ENCODE measurements at places on chromosomes 11 and 22.
A peak's percentile ranks its signal among the peaks of the same experiment; 100 is the strongest.

GRCh38 chr11:48014917-48015316, 34.6 kb downstream of the PTPRJ start:
- peak; percentile 79 for DNase-seq

DNA sequence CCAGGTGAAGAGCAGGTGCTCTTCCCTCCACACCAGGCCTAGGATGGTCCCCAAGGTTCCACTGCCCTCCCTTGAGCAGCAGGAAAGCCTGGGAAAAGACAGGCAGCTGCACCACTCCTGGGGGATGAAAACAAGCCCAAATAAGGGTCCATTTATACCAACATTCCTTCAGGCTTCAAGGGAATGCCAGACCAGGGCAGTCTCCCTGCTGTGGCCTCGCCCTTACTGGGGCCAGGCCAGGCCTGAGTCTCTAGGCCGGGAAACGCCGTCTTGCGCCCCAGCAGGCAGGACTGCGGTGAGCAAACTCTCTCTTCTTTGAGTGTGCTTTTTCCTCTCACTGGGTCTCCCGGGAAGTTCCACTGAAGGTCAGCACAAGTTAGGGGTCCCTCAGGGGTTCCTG, 443.5 kb downstream of the SOX6 start:
- DNase-seq: no peak

- DNase-seq: peak; percentile 52
Measured at GRCh38 chr11:58958500-58958899, 19.2 kb downstream of the GLYATL1 start.

DNA sequence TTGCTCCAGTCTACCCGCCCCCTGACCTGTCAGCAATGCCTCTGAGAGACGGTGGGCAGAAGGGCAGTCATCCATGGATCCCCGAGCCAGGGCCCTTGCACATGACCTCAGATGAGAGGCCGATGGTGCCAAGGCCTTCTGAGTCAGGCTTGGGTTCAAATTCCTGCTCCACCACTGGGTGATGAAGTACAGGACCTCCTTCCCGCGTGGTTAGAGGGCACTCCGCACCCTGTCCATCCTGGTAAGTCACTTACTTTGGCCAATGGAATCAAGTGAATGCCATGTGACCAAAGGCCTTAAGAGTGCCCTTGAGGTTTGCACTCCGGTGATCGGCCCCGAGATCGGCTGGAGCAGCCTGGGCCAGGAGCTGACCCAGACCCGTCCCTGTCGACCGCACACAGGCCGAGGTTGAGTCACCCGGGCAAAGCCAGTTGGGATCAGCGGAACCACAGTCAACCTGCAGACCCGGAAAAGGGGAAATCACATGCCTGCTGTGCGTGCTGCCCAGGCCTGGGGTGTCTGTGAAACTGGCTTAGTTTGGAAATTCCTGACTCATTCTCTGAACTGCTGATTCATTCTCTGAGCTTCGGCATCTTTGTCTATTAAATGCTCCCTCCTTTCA, 48.9 kb downstream of the RTL6 start:
- DNase-seq: peak; percentile 63

DNA sequence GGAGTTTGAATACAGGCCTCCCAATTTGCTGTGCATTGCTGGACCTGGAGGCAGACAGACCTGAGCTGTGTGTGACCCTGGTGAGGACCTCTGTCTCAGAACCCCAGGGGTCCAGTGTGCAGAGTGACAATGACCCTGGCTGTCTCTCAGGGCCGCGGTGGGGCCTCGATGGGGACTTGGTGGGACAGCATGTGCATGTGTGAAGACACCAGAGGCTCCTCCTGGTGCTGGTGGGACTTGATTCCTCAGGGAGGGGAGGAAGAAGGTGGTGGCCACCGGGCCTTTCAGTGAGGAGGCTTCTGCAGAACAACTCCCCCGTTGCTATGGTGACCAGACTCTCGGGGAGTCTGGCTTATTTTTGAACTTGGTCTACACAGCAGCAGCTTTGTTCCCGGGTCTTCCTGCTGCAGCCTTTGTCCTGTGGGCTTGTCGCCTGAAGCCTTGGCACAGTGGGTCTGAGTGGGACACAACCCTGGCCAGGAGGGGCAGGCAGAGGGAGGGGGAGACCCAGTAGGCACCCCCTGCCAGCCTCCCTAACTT, 35.3 kb downstream of the MCM5 start:
- DNase-seq: no peak

- peak; percentile 18 for DNase-seq
Measured at GRCh38 chr11:36013950-36014897, 70.4 kb downstream of the LDLRAD3 start.

DNA sequence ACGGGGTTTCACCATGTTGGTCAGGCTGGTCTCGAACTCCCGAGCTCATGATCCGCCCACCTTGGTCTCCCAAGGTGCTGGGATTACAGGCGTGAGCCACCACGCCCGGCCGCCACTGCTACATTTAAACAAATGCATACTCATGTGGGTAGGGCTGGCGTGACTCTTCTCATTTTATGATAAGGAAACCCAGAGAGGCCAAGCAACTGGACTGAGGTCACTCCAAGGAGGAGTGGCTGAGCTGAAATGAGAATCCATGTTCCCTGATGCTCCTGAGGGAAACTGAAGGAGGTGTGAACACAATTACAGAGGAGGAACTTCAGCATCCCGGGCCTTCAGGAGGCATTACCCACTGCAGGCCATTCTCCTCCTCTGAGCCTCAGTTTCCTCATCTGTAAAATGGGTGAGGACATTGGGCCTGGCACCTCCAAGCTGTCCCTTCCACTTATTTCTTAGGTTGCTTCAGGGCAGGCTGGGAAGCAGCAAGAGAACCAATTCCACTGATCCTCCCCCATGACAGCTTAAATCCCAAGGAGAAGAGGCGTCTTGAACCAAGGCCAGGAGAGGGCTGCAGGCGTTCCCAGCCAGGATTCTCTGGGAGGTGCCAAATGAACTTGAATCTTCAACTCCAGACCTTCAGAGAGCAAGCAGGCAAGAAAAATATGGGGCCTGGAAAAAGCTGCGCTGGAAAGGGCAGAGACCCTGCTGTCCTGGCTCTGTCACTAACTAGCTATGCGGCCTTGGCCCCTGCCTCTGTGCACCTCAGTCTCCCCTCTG, 2.9 kb downstream of the TST start:
- DNase-seq: no peak

DNA sequence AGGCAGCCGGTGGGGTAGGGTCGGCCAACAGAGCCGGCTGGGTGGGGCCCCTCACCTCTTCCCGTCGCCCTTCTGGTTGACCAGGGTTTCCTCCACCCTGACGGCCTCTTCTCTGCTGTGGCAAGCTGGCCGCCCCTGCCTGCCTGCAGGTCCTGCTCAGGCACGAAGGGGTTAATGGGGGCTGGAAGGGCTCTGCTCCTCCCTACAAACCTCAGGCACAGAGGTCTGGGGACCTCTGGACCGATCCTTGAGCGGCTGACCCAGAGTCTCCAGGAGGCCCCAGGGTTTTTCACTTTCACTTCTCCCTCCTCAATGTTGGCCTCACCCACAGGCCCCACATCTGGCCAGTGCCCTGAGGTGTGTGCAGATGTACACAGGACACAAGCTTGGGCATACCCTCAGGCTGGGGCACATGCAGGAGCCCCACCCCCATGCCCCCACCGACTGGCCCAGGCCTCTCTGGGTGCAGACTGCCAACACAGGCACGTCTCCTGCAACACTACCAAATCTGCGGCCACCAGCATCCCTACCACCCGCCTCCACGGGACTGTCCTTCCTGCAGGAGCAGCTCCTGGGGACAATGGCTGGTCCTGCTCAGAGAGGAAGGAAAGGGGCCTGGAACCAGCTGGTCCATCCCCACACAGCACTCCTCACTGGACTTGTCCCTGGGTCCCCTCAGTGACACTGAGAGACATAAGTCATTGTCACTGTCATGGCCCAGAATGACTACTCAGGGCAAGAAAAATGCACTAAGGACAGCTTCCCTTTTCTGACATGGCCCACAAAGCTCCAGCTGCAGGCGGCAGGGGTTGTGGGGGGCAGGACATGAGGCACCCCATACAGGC, 3.2 kb upstream of the TBX1 start:
- peak; percentile 49 for DNase-seq

GRCh38 chr11:13384908-13385640, 77.9 kb downstream of the BTBD10 start:
- no peak for DNase-seq

GRCh38 chr11:126791446-126791845, 209.1 kb downstream of the KIRREL3 start:
- DNase-seq: no peak

- no peak for DNase-seq
Measured at GRCh38 chr11:81030186-81030585, 1589.4 kb upstream of the TENM4 start.

DNA sequence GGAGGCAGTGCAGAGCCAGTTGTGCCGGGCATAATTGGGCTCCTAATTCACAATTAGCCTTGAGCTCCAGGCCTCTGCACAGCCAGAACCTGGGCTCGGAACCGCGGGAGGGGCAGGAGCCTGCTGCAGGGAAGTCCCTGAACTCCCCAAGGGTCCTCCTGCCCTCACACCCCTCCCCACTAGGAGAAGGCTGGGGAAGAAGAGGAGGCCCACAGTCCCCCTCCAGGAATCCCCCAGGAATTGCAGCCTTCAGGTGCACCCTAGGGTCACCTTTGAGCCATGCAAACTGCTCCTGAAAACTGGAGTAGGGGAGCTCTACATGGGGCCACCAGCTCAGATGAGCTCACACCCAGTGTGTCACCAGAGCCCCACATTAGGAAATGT, 93.8 kb upstream of the LMO1 start:
- DNase-seq: no peak

DNA sequence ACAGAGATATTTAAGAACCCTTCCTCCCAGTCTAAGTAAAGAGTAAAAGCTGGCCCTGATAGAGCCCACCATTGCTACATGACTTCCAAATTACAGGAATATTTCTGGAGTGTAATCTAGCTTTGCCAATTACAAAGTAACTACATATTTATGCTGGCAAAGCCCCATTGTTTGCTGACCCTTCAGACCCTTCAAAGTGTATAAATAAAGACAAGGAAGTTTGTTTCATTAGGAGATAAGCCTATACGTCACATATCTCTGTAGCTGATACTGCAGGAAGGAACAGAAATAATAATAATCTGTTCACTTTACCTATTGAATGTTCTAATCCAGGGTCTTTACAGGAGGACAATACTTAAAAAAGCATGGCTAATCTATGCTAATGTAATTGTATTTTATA, 375.1 kb downstream of the SOX6 start:
- no peak for DNase-seq

GRCh38 chr11:970319-970871, 44.7 kb downstream of the AP2A2 start:
- DNase-seq: no peak

DNA sequence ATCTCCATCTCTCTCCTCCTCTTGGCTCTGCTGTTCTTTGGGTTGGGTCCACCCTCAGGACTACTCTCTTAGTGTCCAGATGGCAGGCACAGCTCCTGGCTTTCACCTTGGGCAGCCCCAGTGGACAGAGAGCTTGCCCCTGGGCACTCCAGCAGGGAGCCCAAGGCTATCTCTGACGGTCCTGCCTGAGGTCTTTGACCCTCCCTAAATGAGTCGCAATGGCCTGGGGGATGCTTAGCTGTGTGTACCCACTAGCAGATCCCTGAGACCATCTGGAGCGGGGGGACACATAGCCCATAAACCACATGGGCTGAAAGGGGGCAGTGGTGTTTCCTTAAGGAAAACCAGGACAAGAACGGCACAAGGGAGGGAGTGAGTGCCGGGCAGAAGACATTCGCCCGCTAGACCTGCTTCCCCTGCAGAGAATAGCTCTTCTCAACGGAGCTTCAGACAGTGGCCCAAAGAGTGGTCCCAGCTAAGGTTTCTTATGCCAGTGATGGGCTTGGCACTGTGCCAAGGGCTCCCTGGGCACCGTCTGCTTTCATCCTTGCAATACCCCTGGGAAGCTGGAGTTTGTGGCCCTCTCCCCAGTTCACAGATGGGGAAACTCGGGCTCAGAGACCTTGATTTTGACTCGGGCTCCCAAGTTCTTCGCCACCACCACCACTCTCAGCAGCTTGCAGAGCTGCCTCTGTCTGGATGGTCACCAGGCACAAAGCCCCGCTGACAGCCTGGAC, 53.9 kb upstream of the ANO1 start:
- no peak for DNase-seq

DNA sequence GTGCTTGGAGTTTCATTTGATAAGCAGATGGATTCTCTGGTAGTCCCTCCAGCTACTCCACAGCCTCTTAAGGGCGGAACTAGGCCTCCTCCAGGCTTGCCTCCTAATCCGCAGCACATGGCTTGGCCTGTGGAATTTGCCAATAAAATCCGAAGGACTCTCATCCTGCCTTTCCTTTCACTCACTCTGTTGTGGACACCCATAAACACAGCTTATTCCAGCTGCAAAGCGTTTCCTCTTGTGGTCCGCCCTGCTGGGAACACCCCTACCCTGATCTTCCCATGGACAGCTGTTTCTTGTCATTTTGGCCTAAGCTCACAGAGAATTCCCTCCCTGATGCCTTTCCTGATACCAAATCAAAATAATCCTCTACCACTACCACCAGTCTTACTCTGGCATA, 546.2 kb downstream of the NTM start:
- no peak for DNase-seq

DNA sequence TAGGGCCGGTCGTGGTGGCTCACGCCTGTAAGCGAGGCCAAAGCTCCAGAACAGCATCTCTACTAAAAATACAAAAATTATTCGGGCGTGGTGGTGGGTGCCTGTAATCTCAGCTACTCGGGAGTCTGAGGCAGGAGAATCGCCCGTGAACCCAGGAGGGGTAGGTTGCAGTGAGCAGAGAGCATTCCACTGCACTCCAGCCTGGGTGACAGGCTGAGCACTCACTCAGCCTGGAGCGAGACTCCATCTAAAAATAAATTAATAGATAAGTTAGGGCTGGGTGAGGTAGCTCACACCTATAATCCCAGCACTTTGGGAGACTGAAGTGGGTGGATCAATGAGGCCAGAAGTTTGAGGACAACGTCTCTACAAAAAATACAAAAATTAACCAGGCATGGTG, 10.2 kb upstream of the TAB1 start:
- DNase-seq: no peak

- DNase-seq: no peak
Measured at GRCh38 chr11:103993507-103993906, 42.9 kb upstream of the DDI1 start.
